ENCODE measurements at places on chromosomes 16 and 17.
A peak's percentile ranks its signal among the peaks of the same experiment; 100 is the strongest.

- no peak for DNase-seq
Observed at GRCh38 chr16:66204756-66205155, 161.7 kb upstream of the CDH5 start.

DNA sequence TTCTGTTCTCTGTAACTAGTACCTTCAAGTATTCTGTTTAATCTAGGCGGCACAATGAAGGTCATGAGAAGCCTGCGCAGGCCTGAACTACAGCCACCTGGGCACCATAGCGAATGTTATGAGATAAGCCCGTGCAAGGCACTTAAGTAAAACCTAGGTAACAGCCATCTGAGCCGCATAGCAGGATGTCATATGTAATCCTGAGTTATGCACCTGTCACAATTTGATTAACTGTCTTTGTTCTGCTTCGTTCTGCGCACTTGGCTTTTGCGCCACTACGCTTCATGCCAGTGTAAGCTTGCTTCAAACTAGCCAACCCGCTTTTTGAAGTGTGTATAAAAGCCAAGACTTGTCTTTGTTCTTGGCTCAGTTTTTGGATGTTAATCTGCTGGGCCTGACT, 449.8 kb downstream of the KCNJ18 start:
- no peak for DNase-seq

GRCh38 chr16:50167556-50167955, 14.4 kb downstream of the TENT4B start:
- no peak for DNase-seq

DNA sequence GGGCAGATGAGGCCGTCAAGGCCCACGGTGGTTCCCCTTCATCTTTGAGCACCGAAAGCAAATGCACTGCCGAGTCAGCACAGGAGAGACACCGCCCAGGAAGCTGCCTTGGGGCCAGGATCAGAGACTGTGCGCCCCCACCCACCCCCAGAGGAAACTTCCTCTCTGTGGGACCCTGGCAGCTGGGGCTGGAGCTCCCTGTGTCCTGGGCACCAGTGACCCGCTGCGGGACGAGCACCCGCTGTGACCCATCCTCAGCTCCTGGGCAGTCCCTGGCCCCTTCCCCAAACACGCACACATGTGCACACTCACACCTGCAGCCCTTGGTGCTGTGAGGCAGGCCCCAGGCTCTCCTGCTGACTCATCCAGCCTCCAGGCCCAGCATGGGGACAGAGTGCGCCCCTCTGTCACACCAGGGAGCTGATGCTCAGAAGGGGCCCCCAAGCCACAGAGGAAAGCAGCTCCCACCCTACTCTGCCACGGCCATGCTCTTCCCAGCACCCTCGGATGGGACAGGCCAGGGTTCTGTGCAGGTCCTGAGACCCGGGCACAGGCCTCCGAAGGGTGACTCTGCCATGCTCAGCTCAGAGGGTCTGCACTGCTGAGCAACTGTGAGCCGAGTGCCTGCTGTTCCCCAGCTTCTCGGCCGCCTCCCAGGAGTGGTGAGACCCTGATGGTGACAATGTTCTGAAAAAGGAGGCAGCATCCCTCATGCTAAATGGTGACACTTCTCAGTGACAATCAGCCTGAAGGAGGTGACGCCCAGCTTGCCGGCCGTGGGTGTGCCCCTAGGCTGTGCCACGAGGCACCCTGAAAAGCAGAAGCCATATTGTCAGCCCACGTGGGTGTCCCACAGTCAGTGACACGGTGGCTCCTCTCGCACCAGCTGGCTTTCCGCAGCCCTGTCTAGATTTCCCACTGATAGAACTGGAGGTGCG, 3.6 kb downstream of the PIEZO1 start:
- peak; percentile 69 for DNase-seq

DNA sequence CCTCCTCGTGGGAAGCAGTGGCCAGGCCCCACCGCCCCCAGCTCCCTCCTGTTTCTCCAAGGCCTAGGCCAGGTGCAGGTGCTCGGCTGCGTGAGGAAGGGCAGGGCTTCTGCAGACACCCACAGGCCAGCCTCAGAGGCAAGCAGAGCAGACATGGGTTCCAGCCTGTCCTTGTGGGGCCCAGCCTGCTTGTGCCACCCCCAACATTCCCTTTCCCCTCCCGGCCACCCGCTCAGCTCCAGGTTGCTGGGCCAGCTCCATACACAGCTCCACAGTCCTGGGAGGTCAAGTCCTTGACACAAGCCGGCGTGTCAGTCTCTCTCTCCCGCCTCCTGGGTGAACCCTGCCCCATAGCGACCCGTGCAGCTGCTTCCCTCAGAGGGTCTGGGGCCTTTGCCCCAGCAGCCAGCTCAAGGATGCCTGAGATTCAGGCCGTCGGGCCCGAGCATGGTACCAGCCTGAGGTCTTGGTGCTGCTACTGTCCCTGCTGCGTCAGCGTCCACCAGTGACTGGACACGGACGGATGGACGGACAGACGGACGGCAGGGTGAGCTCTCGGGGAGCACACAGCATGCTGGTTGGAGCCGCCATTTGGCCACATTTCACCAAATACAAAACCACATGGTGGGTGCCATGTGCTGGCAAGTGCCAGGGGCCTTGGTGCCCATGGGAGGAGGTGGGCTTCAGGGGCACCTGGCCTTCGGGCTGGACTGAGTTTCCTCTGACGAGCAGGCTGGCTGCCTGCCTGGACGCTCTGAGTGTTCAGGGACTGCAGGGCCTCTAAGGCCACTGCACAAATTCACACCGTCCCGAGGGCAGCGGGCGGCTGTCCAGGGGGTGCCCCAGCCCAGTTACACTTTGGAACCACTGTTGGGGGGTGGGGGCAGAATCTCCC, 8.0 kb downstream of the SECTM1 start:
- no peak for DNase-seq

Data from GM12864 (cell line).